ENCODE measurements at places on chromosomes 6 and 20. TPM values are rescaled to one million over a fixed set of nuclear protein-coding genes. Genes with fewer than 3 reads are reported as not detected.

DNA sequence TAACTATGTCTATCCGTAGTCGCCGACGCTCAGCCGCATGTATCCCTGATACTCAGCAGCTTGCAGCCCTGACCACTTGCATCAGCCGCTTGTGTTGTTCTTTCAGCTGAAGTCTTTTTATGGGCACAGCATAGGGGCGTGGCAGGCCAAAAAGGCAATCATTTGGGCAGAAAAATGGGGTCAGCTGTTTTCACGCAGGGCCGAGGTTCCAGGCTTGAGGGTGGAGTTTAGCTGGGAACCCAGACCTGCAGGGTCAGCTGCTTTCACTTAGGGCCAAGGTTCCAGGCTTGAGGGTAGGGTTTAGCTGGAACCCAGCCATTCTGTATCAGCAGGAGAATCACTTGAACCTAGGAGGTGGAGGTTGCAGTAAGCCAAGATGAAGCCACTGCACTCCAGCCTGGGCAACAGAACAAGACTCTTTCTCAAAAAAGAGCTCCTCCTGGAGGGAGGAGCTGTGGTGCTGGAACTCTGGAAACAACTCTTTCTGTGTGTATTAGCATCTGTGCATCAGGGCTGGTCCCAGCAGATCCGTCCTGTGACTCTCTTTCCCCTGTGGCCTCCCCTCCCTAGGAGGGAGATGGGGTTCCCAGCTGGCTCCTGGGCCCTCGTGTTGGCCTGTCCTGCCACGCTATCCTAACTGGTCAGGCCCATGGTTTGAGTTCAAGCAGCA is 56.9 kb upstream of the PRND start:
- no peak for DNase-seq

The SYNE1 gene
- total RNA-seq, result 53.6 TPM

The SERPINB1 gene
- 28.0 TPM for total RNA-seq

GRCh38 chr6:79778816-79779215 is 147.7 kb downstream of the SH3BGRL2 start:
- DNase-seq, result no peak

The SYCP2 gene
- 2.6 TPM for total RNA-seq

GRCh38 chr6:52787917-52788316 is 15.7 kb downstream of the GSTA1 start:
- DNase-seq, result no peak

- no peak for DNase-seq
These were observed 29.0 kb upstream of the SRF start for GRCh38 chr6:43142101-43142500.

The EDEM2 gene
- 12.1 TPM for total RNA-seq

The CST5 gene
- total RNA-seq, result not detected

DNA sequence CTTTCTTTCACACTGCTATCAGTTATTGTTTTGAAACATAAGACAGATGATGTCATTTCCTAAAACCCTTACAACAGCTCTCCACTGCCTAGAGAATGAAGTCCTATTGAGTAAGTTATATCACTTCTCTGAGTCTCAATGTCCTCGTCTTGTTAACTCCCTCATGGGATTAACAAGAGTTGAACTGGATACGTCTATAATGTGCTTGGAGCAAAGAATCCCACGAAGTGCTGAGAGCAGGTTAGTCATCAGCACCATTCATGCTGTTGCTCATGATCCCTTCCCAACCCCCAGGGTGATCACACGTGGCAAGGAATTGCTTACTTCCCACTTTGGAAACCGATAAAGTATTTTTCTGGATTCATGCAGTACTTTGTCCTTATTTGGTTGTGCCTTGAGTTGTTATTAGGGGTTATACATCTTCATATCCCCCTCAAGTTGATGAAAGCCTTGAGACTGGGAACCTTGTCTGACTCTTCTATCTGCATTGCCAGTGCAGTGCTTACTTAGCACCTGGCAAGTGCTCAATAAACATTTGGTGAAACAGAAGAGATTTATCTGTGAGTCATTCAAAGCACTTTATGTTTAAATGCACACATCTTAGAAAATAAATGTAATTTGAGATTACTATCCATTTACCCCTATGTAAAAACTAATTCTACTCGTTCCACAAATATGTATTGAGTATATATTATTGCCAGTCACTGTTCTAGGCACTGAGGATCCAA is 487.5 kb downstream of the EPM2A start:
- DNase-seq, result no peak

GRCh38 chr6:90846824-90847223 is 260.0 kb upstream of the MAP3K7 start:
- no peak for DNase-seq

DNA sequence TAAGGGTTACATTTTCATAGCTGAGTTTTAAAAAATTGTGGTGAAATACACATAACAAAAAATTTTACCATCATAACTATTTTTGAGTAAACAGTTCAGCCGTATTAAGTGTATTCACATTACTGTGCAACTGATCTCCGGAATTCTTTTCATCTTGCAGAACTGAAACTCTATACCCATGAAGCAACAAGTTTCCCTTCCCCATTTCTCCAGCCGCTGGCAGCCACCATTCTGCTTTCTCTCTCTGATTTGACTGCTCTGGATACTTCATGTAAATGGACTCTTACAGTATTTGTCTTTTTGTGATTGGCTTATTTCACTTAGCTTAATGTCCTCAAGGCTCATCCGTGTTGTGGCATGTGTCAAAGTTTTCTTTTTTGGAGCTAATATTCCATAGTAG is 341.6 kb downstream of the QKI start:
- DNase-seq, result no peak

DNA sequence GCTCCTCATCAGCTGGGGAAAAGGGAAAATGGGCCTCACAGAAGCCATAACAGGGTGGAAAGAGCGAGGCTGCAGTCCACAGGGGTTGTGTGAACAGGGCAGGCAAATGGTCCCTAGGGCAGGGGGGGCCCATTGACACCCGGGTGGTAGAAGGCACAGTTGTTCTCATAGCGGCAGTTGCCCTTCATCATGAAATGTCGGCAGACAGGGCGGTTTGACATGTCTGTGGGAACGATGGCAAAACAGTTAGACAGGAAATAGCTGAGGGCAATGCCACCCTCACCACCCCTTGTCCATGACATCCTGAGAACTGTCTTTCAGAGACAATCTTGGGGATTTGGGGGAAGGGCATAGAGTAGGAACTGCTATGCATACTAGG is 15.6 kb downstream of the PPP1R10 start:
- no peak for DNase-seq

- DNase-seq, result no peak
These were observed 446.8 kb downstream of the TFAP2B start for GRCh38 chr6:51265426-51265825.

- no peak for DNase-seq
These were observed 224.7 kb downstream of the NRN1 start for GRCh38 chr6:5781966-5782556.

- no peak for DNase-seq
These were observed 12.1 kb downstream of the MYLK2 start for GRCh38 chr20:31831211-31831610.

- DNase-seq, result peak; percentile 24
These were observed 66.0 kb downstream of the ZBTB2 start for GRCh38 chr6:151325075-151326050.

DNA sequence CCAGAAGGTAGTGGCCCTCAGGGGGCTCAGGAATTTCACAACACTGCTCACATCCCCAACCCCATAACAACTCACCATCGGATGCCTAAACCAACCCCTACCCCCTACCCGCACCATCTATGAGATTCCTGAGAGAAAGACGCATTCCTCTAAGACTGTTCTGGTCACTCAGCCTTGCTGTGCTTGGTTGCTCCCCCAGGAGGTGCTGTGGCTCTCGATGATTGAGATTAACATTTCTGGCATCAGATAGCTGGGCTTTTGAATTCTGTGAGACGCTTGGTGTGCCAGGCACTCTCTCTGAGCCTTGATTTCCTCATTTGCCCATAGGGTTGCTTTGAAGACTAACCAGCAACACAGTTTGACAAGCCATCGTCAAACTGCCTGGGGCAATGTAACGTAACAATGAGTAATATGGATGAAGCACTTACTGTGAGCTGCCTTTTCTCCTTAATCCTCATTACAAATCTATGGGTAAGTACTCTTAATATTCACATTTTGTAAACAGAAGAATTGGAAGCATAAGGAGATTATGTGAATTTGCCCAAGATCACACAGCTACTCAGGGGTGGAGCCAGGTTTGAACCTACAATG is 978 bp downstream of the WFDC6 start:
- no peak for DNase-seq

- no peak for DNase-seq
These were observed 295.3 kb downstream of the PRL start for GRCh38 chr6:22001396-22002027.

The GSTA3 gene
- total RNA-seq, result not detected

- peak; percentile 65 for DNase-seq
These were observed 69.6 kb downstream of the TBXT start for GRCh38 chr6:166097914-166098522.

- no peak for DNase-seq
These were observed 37.9 kb downstream of the SLC24A3 start for GRCh38 chr20:19250346-19250745.

GRCh38 chr6:116497113-116497676 is 14.2 kb upstream of the CALHM5 start:
- DNase-seq, result no peak

The ILRUN gene
- total RNA-seq, result 28.7 TPM

Data from SJSA1 (cell line).